Right ventricle myocardium inferior (tissue), 1 donor: ENCODE measurements at places on chromosomes 3 and 15. TPM values are rescaled to one million over a fixed set of nuclear protein-coding genes. Genes with fewer than 3 reads are reported as not detected.
A peak's percentile ranks its signal among the peaks of the same experiment; 100 is the strongest.

- DNase-seq = peak; percentile 20
These were observed 104.7 kb downstream of the HMG20A start for GRCh38 chr15:77525400-77525811.

DNA sequence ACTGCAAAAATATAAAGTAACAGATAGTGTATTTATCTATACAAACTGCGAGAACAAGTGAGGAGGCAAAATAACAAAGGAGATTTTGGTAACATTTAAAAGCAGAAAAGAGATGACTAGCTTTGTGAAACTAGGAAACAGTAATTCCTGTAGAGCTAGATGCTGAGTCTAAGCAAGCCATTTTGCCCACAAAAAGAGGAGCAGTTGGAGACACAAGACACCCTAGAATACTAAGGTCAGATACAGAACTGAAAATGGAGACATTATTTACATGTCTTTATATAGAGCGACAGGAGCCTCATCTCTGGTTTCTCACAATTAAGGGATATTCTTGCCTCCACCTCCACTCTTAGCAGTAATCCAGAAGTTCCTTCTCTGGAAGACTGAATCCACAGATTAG, 732.4 kb upstream of the GBE1 start:
- no peak for DNase-seq

Gene ERICH6
- total RNA-seq = not detected

Gene CD86
- total RNA-seq = 4.2 TPM

DNA sequence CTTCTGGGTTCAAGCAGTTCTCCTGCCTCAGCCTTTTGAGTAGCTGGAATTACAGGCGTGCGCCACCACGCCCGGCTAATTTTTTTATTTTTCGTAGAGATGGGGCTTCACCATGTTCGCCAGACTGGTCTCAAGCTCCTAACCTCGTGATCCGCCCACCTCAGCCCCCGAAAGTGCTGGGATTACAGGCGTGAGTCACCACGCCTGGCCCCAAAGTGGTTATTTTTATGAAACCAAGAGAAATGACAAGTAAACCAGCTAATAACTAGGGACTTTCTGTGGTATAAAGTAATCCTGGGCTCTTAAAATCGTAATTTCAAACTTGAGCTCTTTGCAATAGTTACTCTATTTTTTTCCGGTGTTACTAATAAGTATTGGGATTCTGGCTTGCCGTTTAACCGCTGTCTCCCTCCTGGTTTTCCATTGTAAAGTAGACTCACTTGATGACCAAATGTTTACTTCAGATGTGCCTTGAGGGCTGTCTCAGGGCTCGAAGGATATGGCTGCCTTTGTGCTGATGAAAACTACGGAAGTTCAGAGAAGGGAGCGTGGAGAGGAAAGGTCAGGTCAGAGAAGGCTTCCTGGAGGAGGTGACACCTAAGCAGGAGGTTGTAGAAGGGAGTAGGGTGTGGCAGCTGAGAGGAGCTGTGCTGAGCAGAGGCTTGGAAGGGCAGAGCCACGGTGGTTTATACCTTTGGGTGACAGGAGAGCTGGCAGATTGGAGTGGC, 4.2 kb downstream of the ZSCAN2 start:
- DNase-seq = no peak
